ENCODE measurements at places on chromosomes 6 and 20.

DNA sequence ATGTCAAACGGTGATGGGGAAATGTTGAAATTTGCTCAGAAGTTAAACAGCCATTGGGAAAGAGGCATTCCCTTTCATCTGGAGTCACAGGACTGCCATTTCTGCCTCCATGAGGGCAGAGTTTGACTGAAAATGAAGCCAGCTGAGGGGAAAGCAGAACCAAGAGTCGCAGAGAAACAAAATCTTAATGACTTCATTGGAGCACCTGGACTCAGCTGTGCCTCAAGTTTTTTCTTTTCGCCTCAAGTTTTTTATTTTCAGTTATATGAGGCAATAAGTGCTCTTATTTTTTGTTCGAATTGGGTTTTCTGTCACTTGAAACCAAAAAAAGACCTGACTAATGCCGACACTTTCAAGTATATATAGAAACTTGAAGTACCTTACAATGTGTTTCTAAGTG lies 161.3 kb downstream of the PKHD1 start:
- no peak for DNase-seq

DNA sequence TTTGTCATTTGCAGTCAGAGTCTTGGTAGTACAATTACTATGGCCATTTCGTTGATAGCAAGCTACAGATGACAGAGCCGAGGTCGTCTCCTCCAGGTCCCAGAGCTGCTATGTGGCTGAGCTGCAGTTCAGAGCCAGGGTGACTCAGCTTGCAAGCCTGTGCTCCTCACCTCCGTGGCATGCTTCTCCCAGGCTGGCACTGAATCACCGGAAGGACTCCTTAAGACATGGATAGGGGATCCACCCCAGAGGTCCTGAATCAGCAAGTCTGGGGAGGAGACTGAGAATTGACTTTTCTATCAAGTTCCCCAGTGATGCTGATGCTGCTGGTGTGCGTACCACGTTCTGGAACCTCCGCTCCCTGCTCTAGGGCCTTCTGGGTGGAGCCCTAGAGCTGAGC lies 291.2 kb downstream of the CDH26 start:
- peak; percentile 98 for DNase-seq

DNA sequence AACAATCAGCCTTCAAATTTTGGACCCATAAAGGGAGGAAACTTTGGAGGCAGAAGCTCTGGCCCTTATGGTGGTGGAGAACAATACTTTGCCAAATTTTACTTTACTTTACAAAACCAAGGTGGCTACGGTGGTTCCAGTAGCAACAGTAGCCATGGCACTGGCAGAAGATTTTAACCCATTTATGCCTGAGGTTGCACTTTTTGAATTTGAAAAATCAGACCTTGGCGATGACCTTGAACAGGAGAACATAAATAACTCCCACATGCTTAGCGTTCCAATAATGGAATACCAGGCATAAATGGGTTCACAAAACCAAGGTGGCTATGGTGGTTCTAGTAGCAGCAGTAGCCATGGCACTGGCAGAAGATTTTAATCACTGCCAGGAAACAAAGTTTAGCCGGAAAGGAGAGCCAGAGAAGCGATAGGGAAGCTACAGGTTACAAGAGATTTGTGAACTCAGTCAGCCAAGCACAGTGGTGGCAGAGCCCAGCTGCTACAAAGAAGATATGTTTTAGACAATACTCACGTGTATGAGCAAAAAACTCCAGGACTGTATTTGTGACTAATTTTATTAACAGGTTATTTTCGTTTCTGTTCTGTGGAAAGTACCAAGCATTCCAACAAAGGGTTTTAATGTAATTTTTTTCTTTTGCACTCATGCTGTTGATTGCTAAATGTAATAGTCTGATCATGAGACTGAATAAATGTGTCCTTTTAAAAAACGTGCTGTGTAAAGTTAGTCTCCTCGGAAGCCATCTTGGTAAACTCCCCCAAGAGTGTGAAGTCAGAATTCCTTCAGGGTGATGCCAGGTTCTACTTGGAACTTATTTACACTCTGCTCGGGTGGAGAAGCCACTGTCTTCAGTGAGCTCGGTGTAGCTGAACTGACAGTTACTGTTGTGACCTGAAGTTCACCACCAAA lies 6.7 kb downstream of the SFT2D1 start:
- DNase-seq = no peak

DNA sequence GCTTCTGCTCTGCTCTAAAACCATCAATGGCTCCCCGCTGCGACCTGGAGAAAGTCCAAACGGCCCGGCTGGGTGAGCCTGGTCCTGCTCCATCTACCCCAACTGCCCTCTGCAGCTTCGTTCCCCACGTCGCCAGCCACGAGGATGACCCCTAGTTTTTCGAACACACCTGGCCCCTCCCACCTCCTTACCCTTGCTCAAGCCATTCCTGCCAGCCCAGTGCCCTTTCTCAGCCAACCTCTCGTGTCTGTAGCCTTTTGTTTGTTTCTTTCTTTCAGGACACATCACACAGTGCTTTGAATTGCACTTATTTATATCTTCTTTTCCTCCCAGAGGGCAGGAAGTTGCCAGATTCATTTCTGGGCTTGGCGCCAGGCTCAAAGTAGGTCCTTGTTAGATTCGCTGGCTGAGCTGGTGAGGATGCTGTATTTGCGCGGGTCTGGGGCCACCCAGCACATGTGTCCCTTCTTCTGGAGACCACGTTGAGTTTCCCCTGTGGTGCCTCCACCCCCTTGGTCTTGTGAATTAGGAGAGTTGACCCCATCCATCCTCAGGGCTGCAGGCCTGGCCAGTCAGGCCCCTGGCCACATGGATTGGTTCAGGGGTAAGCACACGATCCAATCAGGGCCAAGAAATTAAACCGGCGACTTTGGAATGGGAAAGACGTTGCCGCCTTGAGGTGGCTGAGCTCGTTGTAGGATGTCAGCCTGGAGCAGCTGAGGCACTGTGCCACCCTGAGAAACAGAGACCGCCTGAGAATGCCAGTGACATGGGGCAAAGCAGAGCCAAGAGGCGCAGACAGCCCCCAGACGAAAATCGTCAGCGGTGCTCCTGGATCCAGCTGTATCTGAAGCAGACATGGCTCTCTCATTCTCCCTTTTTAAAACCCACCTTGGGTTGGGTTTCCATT lies 156.0 kb downstream of the CEBPB start:
- peak; percentile 93 for DNase-seq

GRCh38 chr6:106820412-106820852 lies 154.1 kb downstream of the CD24 start:
- DNase-seq = peak; percentile 55

- DNase-seq = peak; percentile 84
These were observed 59.5 kb upstream of the BMP2 start for GRCh38 chr20:6708010-6708409.

DNA sequence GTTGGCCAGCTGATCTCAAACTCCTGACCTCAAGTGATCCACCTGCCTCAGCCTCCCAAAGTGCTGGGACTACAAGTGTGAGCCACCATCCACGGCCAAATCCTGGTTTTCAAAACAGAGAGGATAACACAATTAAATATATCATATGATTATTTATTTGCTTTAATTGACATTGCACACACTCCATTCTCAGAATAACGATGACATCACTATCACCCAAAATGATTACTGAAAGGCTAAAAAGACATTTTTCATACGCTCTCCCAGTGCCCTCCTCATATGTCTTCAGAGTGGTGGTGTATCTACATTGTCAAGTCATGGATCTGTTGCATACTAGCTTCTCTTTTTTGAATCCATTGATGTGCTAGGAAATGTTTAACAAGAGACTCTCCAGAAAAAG lies 18.5 kb upstream of the CEP43 start:
- DNase-seq = no peak

- DNase-seq = no peak
These were observed 23.6 kb downstream of the BMP6 start for GRCh38 chr6:7749478-7749877.

Data from EH (cell line).